MG63 (cell line): ENCODE measurements at places on chromosomes 1 and 21. TPM values are rescaled to one million over a fixed set of nuclear protein-coding genes. Genes with fewer than 3 reads are reported as not detected.
A peak's percentile ranks its signal among the peaks of the same experiment; 100 is the strongest.

GRCh38 chr1:219298571-219299148 lies 125.0 kb downstream of the LYPLAL1 start:
- peak; percentile 63 for DNase-seq

DNA sequence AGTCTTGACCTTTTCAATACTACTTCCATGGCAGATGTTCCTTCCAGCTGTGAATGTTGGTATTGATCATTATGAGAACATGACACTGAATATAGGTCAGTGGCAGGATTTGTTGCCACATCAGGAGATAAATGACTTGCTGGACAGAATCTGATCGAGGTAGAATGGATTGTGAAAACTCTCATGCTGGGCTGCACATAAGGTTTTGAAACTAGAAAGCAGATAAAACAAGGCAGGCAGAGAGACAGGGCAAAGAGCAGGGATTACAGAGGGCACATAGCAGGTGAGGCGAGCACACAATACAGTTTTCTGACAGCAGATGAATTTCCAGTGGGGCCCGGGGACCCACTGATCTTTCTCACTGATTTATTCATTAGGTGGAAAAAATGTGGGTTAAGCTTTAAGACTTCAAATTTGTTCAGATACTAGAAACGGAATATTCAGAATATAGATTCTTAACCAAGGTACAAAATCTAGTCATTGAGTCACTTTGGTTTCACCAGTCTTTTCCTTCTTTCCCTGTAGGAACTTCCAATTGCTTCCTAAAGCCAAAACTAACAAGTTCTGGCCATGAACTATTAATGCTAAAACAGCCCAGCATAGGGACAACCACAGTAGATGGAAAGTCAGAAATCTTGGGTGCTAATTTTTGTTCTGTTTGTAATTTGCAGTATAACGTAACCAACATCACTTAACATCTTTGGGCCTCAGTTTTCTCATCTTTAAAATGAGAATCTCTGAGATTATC lies 296.0 kb upstream of the PTBP2 start:
- DNase-seq: no peak

GRCh38 chr1:248793592-248793991 lies 32.1 kb downstream of the SH3BP5L start:
- DNase-seq: no peak

DNA sequence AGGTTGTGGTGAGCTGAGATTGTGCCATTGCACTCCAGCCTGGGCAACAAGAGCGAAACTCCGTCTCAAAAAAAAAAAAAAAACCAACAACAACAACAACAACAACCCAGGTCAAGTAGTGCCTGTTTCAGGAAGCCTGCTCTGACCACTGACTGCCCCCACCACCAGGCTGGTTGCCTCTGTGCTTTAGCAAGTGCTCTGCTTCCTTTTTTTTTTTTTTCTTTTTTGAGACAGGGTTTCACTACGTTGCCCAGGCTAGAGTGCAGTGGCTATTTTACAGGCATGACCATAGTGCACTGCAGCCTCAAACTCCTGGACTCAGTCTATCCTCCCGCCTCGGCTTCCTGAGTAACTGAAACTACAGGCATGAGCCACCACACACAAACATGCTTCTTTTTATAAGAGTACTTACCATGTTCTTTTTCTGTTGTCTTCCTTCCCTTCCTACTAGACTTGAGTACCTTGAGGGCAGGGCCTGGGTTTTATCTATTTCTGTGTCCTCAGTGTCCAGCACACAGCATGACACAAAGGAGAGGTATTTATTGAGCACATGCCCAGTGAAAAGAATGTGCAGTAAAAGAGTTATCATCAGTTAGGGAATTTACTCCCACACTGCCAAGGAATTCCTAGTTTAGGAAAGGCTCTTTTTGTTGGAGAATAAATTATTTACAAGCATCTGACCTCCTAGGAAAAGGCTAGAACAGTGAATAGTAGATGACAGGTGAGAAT lies 9.9 kb upstream of the COA7 start:
- peak; percentile 55 for DNase-seq

- DNase-seq: peak; percentile 93
Measured at GRCh38 chr1:23528250-23528978, 2.6 kb downstream of the E2F2 start.

- DNase-seq: no peak
Measured at GRCh38 chr1:154714052-154714623, 106.2 kb upstream of the ADAR start.

- DNase-seq: peak; percentile 96
Measured at GRCh38 chr1:22773981-22774832, 63.6 kb downstream of the EPHB2 start.

GRCh38 chr21:46124926-46125845 lies 27.3 kb downstream of the COL6A2 start:
- DNase-seq: peak; percentile 10

- no peak for DNase-seq
Measured at GRCh38 chr1:41473738-41474362, 10.6 kb downstream of the EDN2 start.

- peak; percentile 97 for DNase-seq
Measured at GRCh38 chr1:201488830-201489589, 17.9 kb downstream of the CSRP1 start.

DNA sequence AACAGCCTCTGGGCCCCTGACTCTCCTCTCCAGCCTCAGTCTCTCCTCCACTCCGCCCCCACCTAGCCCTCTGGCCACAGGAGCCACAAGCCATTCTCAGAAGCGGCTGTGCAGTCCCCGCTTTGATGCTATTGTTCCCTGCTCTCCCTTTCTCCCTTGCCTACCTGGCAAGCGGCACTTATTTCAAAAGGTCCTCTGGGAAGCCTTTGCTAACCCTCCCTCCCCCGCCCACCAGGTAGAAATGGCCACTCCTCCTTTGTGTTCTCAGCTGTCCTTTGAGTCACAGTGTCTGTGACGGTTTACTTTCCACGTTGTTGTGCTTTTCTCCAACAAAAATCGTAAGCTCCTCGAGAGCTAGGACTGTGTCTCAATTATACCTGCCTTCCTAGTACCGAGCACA lies 338.4 kb upstream of the PROX1 start:
- no peak for DNase-seq

DNA sequence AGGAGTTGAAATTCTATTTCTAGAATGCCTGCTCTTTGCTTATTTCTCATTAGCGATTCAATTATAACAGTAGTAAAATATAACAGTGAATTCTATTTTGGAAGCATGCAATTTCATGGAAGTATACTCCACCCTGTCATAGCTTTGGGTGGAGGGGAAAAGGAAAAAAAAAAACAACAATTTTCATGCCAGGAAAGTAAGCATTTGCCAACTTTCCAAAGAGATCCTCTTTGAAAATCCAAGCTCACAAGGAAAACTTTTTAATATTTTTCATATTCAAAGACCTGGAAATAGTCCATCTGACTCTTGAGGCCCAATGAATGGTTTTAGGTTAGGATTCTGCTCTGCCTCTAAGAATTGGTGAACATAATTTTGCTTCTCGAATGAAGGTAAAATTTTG lies 134.5 kb downstream of the PTPN14 start:
- no peak for DNase-seq

DNA sequence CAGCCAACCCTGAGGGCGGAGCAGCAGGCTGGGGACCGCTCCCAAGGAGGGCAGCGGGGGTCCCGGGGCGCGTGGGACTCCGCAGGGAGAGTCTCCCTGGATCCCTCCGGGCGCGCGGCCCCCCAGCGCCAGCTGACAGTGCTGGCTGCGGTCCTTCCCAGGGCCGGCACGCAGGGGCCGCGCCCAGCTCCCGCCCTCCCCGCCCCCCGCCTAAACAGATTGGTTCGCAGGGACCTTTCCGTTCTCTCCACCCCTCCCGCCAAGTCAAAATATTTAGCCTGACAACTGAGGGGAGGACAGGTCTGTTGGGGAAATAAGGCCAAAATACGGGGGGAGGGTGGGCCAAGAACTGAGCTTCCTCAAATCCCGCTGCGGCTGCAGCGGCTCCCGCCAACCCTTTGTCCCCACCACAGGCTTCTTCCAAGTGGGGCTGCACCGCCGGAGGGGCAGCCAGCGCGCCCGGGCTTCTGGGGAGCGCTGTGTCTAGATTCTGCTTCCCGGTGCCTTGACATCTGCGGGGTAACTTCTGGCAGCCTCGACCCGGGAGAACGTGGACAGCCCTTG lies at the start of gene INSRR:
TSS of gene INSRR (minus strand) at position 159 of the 564 bp plus-strand sequence. CDS start 496 bp downstream, outside the sequence.
- DNase-seq: no peak

GRCh38 chr1:51058858-51059257 lies 43.2 kb upstream of the C1orf185 start:
- no peak for DNase-seq

DNA sequence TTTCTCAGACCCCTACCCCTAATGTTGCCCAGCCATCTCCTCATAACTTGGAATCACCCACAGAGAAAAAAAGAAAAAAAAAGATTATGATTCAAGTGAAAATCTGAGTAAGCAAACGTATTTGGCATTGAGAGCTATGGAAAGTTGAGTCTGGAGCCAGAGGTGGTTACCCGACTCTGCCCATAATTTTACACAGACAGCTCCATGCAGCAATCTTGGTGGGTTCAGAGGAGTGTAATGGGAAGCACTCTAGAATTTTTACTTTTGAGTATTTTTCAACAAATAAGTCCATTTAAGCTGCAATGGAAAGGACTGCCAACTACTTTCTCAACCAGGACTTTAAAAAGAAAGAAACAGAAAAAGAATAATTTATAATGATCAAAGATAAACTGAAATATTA lies 62.7 kb downstream of the ZC3H11B start:
- DNase-seq: peak; percentile 53

- DNase-seq: no peak
Measured at GRCh38 chr1:15408890-15409387, 749 bp upstream of the EFHD2 start.

GRCh38 chr1:151133018-151133806 lies 13.2 kb downstream of the SEMA6C start:
- peak; percentile 14 for DNase-seq

GRCh38 chr1:207250431-207250830 lies 71.0 kb upstream of the CD55 start:
- no peak for DNase-seq

GRCh38 chr21:33940164-33940880 lies 24.7 kb upstream of the ATP5PO start:
- no peak for DNase-seq

DNA sequence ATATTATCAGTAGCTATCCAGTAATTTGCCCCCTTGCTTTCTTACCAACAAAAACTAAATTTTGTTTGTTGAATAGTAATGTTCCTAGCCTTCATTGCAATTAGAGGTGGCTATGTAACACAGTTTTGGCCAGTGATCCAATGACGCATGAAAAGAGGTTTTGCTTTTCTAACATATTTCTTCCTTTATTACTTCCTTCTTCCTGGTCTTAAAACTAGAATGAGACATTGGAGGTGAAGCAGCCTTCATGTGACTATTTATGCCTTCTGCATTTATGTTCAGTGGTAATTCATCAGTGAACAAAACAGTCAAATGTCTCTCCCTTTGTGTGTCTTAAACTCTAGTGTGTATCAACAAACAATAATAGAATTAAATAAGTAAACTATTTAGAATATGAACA lies 35.5 kb downstream of the LRIF1 start:
- DNase-seq: no peak

DNA sequence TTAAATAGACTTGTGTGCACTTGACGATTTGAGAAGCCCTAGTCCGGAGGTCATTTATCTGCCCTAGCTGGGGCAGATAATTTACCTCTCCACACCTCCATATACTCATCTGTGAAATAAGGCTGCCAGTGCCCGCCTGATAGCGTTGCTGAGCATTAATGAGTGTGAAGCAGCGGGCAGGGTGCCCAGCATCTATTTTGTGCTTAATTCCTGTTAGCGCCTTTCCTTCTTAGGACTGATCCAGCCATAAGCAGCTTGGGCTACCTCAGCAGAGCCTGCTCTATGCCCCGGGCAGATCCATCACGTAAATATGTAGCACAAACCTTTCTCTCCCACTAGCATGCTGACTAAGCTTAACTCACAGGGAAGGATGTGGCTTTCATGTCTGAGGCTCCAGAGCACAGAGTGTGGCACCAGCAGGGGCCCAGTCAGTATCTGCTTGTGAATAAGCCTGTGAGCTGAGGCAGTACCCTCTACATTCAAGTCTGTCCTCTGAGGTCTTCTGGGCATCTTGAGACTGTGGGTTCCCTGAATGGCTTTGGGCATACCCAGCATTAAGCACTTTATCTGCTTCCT lies 21.5 kb upstream of the RNF187 start:
- no peak for DNase-seq

- peak; percentile 90 for DNase-seq
Measured at GRCh38 chr1:19734472-19734999, 65.2 kb downstream of the TMCO4 start.

GRCh38 chr1:16727190-16728111 lies 12.9 kb upstream of the RNU1-4 start:
- DNase-seq: peak; percentile 61

DNA sequence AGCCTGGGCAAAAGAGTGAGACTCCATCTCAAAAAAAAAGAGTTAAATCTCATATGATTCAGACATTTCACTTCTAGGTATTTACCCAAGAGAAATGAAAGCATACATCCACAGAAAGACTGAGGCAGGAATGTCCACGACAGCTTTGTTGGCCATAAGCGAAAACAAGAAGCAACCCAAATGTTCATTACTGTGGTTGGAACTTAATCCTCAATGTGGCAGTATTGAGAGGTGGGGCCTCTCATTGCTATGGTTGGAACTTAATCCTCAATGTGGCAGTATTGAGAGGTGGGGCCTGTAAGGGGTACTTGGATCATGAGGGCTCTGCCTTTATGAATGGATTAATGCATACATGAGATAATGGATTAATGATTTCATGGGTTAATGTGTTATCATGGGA lies 15.2 kb downstream of the C21orf58 start:
- DNase-seq: no peak

- no peak for DNase-seq
Measured at GRCh38 chr1:214044438-214045214, 56.9 kb downstream of the PROX1 start.

TBX19 gene
- total RNA-seq: 1.1 TPM in 1 of 2 replicates, not detected in the other

NGF gene
- 1.2 and 1.3 TPM in 2 replicates for total RNA-seq

AK5 gene
- 10.9 and 26.7 TPM in 2 replicates for total RNA-seq

AMY2B gene
- not detected in 2 replicates for total RNA-seq

TAS1R1 gene
- not detected in 2 replicates for total RNA-seq

ZBTB18 gene
- 4.4 and 6.8 TPM in 2 replicates for total RNA-seq

TTC3 gene
- 61.0 and 130 TPM in 2 replicates for total RNA-seq

CD52 gene
- not detected in 2 replicates for total RNA-seq

HSD3B2 gene
- total RNA-seq: not detected in 2 replicates

NBPF10 gene
- 0.49 and 0.69 TPM in 2 replicates for total RNA-seq

SPRR3 gene
- total RNA-seq: not detected in 2 replicates

OR2G6 gene
- not detected in 2 replicates for total RNA-seq

AMY1A gene
- total RNA-seq: not detected in 2 replicates

SAMD13 gene
- 0.15 and 0.40 TPM in 2 replicates for total RNA-seq
